ENCODE measurements at places on chromosomes 2 and 18.

- no peak for DNase-seq
Observed at GRCh38 chr18:58541146-58541788, 87.6 kb downstream of the ALPK2 start.

DNA sequence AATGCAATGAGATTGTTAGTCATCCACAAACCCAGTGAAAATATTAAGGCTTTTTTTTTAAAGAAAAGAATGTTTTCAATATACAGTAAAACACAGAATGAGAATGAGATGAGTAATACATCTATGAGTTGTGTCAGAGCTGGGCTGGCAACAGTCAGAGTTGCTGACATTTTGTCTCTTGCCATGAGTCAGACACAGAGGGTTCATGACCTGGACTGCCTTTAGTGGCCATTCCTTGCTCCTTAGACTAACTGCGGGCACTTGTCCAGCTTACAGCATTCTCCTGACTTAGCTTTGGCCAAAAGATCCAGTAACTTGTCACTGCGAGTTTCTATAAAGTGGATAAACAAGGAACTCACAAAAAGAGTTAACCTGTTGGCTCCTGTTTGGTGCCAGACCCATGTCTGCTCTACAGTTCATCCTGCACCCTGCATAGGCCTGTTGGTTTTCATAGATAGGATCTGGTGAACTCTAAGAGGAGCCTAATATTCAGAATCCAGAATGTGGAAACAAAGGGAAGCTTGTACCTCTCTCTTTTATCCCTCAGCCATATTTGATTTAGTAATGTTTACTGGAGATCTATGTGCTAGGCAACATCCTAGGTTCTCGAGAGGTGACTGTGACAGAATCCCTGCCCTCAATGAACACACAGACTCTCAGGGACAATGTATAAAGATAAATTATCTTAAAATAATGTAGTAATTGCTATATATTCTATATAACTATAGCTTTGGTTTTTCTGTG lies 391.5 kb upstream of the VWC2L start:
- DNase-seq = no peak

DNA sequence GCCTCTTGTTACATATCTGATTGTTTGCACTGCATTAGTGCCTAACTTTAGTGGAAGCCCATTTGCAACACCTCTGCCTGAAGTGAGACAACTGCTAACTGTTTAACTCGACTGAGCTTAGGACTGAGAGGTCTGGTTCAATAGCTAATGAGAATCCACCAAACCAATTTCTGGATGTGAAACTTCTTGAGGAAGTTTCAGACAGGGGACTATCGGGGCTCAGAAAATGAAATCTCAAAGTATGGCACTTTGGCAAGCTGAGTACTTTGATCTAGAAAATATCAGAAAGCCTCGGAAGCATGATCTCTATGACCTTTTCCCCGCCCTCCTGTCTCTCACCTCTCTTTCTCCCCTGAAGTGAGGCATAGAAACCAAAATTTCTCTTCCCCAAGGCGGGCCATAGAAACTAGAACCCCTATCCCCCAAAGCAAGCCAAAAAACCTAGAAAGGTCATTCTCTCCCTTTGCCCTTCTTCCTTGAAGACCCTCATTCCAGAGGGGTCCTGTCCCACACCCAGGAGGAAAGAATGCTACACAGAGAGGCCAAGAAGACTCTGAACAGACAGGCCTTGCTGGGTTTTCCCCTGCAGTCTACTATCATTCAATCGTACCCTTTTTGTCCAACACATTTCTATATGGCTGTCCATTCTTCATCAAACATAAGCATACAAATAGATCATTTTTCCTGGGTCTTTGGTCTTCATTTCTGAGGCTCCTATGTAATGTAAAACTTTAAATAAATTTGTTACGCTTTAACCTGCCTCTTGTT lies 69.6 kb upstream of the CREB1 start:
- no peak for DNase-seq

DNA sequence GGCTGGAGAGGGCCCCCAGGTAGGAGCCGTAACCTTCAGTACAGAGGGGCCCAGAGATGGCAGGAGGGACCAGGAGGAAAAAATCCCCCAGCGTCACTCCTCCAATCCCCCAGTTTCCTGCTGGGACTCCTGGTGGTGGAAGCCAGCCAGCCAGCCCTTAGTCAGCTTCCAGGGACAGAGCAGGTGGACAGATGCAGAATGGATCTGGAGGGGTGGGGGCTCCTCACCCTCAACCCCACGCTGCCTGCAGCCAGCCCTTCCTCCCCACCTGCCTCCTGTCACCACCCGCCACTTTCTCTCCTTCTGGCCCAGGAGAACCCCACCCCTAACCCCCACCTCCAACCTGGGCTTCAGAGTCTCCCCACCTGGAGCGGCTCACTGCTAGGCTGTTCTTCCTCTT lies 21.1 kb downstream of the EMX1 start:
- no peak for DNase-seq

DNA sequence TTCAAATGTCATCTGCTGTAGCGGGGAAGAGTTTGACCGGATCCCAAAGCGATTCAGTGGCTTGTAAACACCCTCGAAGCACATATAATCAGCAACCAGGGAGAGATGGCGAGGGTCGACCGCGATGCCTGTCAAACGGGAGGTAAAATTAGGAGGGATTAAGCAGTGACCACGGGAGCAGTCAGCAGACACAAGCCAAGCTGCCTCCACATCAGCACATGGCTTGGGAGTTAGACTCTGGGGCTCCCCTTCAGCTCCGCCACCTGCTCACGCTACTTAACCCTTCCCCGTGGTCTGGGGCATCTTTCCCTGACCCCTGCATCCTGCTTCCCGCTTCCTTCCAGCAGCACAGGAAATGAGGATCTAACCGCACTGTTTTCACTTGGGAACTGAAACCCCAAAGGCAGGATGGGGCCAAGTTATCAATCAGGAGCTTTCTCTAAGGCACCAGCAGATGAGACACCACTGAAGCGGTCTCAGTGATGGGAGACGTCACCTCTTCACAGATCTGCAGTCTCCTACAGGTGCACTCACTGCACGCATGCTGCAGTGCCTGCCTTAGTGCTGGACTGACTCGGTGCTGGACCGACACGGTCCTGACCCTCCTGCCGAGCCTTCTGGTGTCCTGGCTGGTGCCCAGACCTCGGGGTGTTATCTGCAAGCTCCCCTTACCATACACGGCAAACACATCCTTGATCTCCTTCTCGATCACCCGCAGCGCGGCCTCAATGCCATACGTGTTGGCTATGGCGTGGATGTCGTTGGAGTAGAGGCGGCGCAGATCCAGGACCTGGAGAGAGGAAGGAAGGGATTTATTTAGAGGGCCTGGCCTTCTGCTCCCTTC lies 77.5 kb downstream of the POLR1A start:
- no peak for DNase-seq

DNA sequence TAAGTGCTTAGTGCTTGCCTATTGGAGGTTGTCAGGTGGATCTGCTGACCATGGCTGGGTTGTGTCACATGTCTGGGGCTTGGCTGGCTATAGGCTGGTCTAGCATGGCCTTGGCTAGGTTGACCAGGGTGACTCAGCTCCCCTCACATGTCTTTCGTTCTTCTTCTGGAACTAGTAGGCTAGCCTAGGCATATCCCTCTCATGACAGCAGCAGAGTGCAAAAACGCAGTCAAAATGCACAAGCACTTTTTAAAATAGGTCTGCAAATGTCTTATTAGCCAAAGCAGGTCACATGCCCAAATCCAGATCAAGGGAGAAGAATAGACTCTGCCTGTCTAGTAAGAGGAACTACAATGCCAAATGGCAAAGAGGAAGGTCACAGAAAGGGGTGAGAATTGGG lies 179.7 kb upstream of the ACVR2A start:
- no peak for DNase-seq

GRCh38 chr18:6574631-6575030 lies 154.9 kb upstream of the ARHGAP28 start:
- no peak for DNase-seq
